ACHN (cell line): ENCODE measurements at places on chromosomes 16 and 17.

GRCh38 chr17:73564843-73565242, 79.4 kb downstream of the SDK2 start:
- DNase-seq = no peak

DNA sequence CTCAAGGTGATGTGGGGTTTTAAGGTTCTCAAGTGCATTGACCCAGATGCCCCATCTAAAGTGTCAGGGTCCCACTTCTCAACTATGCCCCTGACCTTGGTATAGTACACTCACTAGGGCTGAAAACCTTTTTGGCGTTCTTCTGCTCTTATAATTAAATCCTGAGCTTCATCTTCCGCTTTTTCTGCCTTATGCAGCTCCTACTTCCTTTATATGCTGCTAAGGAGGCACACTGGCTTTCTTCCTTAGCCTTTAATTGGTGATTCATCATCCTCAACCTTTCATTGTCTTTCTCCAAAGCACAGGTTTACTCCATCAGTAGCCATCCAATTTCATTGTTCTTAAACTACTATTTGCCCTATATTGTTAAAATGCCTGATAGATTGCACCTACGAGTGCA, 5.3 kb upstream of the NF1 start:
- no peak for DNase-seq

DNA sequence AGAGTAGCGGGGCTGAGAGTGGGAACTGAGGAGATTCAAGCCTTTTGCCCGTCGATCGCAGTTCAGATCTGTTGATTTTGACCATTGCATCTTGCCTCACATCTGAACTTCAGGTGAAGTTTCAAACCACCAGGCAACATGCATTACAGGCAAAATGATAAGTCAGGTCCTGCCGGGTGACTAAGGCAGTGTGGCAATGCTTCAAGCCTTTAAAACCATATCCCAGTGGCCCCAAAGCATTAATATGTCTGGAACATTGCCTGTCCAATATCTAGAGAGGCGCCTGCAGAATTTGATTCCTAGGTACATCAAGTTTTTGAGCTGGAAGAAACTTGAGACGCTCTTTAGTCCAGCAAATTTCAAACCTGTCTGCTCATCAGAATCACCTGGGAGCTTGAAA, 502.8 kb downstream of the MAF start:
- no peak for DNase-seq

DNA sequence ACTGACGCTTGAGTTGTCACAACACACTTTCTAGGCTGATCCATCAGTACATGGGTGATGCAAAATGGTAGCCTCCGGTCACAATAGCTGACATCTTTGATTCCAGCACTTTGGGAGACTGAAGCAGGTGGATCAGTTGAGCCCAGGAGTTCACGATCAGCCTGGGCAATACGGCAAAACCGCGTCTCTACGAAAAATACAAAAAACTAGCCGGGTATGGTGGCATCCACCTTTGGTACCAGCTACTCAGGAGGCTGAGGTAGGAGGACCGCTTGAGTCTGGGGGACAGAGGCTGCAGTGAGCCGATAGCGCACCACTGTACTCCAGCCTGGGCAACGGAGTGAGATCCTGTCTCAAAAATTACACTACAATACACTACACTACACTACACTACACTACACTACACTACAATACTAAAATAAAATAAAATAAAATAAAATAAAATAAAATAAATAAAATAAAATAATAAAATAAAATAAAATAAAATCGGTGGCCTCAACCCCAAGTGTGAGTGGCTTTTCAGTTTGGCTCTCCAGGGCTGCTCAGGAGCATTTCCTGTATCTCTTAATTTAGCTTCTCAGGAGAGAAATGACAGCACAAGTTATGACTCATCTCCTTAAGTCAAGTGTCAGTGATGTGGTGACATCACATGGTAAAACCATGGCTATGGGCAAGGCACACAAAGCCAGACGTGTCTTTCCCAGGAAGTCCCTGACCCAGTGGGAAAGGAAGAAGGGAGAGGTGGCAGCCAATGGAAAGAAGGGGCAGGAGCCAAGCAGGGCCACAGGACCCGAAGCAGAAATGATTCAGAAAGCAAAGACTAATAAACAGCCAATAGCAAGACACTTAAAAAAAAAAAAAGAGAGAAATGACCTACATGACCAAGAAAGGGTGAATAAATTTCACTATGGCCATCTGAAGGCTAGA, 75.3 kb upstream of the TBC1D3K start:
- peak; percentile 98 for DNase-seq

GRCh38 chr17:47820033-47820789, 1.4 kb downstream of the OSBPL7 start:
- DNase-seq = no peak

- DNase-seq = peak; percentile 82
These were observed at the start of gene ERBB2 for GRCh38 chr17:39699818-39700147. TSS of gene ERBB2 (plus strand) at chr17:39700064. CDS start at chr17:39700239, 175 bp downstream.

- DNase-seq = no peak
These were observed 12.0 kb downstream of the SMCR8 start for GRCh38 chr17:18327093-18327492.

DNA sequence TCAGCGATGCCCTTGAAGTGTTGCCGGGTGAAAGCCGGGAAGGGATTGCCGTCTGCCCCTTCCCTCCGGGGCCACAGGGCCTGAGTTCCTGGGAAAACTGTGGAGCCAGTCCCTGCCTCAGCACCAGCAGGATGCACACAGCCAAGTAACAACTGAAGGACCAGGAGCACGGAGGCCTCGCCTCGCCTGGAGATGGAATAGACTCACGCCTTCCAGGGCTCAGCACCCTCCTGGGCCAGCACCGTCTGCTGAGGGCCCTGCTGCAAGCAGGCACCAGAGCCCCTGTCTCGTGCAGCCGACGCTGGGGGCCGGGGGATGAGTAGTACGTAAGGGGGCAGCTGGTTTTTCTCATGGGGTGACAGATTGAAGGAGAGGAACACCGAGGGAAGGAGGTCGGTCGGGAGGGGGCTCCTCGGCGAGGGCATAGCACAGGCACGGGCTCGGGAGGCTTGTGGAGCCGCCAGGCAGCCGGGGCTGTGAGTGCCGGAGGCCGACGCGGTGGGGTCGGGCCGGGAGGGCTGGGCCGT, 6.4 kb downstream of the CBFA2T3 start:
- no peak for DNase-seq

GRCh38 chr16:8632675-8633182, 11.2 kb downstream of the METTL22 start:
- DNase-seq = no peak

- no peak for DNase-seq
These were observed 274.3 kb upstream of the XYLT1 start for GRCh38 chr16:17744921-17745572.

DNA sequence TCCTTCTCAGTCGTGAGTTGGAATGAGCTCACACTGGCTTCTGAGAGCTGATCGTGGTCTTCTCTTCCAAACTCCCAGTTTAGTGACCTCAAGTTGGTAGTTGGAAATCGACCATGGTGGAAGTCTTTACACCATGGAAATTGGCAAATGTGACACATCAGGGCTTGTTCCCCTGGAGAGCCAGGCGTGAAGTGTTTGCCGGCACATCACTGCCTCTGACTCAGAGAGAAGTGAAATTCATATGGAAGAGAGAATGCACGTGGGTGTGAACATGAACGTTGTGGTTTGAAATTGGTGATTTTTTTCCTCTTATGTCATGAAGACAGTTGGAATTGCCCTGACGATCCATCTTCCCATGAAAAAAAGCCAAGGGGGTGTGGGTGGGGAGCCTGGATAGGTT, 47.4 kb downstream of the AXIN2 start:
- no peak for DNase-seq

DNA sequence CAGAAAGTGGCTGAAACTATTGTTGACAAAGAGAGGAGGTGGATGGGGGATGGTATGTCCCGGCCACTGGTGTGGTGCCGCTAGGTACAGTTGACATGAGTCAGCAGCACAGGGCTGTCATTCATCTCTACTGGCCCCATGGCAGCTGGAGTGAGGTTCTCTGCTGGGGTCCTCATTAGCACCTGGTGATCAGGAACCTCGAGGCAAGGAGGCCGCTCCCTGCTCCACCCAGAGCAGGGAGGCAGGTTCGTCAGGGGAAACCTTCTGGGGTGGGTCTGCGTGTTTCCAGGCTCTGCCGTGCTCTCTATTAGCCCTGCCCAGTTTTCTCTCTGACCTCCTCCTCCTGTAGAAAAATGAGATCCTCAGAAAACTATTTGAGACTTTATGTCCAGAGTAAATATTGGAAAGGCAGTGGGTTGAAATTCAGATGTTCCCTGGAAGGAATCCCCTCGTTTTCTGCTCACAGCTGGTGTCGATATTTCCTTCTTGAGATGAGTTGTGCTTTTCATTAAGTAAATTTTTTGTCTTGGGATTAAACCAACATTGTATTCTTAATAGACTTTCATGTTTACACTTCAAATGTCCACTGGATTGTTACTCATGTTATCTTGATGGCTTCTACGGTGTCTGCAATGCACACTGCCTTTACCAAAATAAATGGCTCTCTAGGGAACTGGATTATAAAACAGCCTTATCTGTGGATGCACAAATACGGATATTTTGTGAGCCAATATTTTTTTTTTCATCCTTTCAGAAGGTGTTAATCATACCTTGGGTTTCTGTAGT, 7.1 kb downstream of the NTN1 start:
- no peak for DNase-seq

- DNase-seq = no peak
These were observed 19.1 kb upstream of the TAC4 start for GRCh38 chr17:49866882-49867413.

- DNase-seq = peak; percentile 92
These were observed at the start of gene RPH3AL for GRCh38 chr17:352421-353212. TSS of gene RPH3AL (minus strand) at chr17:352807. CDS start at chr17:327543, 25,264 bp downstream.

DNA sequence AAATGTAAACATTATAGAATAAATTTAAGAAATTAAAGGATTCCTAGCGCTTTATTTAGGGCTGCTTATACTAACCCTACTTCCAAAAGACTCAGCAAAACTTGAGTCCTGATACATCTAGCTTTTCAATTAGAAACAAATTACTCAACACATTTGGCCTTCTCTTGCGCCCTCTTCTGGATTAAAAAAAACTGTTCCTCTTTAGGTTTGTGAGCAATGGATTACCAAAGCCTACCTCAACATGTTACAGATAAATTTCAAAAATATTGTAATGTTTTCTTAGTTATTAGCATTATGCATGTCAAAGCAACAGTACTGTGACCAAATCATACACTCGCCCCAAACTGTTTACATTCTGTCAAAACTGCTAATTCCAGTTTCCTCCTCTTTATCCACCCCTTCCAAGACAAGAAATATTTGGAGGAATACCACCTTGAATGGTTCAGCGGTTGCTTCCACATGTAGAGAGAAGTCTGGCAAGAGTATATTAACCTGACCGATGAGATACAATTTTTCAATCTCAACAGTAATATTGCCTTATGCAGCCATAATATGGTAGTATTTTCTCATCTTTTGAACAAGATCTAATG, 2.7 kb downstream of the NUFIP2 start:
- DNase-seq = peak; percentile 77

GRCh38 chr17:80919331-80920311, 72.0 kb upstream of the CHMP6 start:
- DNase-seq = no peak

DNA sequence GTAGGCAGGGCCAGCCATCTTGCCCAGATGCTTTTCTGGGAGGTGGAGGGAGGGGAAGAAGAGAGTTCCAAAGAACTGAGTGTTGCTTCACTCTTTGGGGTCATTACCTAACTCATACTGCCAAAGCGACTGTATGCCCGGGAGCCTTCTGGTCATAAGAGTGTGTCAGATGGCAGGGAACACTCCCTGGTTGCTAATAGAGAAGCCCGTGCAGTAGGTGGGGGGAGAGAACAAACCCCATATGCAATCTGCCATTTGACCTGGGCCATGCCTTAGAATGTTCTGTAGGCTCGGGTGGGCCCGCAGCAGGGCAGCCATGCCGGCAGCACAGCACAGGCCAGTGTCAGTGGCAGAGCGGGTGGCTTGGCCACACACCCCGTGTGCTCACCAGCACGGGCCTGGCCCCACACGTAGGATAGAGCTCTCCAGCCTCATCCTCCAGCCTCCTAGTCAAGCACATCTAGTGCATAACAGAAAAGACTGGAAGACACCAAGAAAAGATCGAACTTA, 120.5 kb downstream of the SOCS1 start:
- DNase-seq = no peak

- DNase-seq = no peak
These were observed 25.6 kb downstream of the ATP6V0A1 start for GRCh38 chr17:42484304-42484703.

- peak; percentile 79 for DNase-seq
These were observed 25.4 kb upstream of the HOXB13 start for GRCh38 chr17:48753794-48754499.

- DNase-seq = no peak
These were observed 15.3 kb downstream of the SRR start for GRCh38 chr17:2319051-2319450.

- DNase-seq = peak; percentile 85
These were observed 13.0 kb upstream of the SPNS3 start for GRCh38 chr17:4420692-4421131.
